ENCODE measurements at places on chromosomes 3 and 15. TPM values are rescaled to one million over a fixed set of nuclear protein-coding genes. Genes with fewer than 3 reads are reported as not detected.

GRCh38 chr3:115086344-115086743 lies 60.7 kb downstream of the ZBTB20 start:
- ATAC-seq, result no peak

FANCD2OS gene
- not detected for total RNA-seq

DNA sequence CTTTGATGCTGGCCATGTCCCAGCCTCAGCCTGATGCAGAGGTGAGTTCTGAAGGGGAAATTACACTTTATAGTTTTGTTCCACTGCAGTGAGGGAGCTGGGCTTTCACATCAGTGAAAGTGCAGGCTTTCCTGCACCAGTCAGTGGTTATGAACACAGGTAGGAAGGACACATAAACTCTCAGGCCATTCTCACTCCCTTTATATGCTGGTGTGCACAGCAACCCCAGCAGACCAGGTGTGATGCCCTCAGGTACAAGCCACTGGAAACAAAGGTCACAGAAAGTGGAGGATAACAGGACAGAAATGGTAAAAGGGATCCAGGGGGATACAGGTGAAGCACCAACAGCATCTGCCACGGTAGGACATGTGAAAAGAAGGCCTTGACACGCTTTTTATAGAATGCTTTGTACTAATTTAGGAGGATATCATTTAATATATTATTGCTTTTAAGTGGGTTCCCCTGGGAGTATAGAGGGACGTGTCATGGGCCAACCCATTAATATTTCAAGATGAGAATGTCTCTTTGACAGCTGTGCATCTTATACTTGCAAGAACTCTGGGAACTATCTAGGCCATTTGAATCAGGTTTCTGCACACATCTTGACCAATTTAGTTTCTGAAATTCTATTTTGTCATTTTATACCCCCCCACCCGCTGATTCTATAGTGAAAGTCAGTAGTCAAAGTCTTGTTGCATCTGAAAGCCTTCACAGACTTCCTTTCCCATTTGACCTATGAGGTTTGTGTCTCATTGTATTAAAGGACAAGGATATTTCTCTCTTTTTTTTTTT lies 25.0 kb upstream of the BLM start:
- ATAC-seq, result no peak

MLF1 gene
- 20.1 TPM for total RNA-seq

DNA sequence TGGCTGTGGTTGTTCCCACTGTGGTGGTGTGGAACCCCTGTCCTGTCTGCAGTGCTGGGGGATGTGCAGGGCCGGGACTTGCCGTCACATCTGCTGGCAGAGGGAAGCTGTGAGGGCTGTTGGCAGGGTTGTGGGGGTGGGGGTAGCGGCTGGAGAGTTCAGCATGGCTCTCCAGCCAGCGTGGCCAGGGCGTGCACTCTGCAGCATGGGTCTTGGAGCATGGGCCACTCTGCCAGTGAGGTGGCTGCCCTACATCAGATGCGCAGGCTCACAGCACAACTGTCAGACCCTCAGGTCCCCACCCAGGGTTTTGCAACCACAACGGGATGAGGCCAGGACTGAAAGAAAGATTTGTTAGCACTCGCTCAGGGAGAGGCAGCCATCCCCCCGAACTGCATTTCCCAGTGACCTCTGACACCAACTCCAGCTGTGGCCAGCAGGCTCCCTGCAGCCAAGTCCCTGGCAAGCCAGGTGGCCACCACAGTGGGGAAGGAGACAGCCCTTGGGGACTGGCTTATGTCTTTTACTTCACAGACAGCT lies 237.7 kb upstream of the LYSMD4 start:
- no peak for ATAC-seq

DNA sequence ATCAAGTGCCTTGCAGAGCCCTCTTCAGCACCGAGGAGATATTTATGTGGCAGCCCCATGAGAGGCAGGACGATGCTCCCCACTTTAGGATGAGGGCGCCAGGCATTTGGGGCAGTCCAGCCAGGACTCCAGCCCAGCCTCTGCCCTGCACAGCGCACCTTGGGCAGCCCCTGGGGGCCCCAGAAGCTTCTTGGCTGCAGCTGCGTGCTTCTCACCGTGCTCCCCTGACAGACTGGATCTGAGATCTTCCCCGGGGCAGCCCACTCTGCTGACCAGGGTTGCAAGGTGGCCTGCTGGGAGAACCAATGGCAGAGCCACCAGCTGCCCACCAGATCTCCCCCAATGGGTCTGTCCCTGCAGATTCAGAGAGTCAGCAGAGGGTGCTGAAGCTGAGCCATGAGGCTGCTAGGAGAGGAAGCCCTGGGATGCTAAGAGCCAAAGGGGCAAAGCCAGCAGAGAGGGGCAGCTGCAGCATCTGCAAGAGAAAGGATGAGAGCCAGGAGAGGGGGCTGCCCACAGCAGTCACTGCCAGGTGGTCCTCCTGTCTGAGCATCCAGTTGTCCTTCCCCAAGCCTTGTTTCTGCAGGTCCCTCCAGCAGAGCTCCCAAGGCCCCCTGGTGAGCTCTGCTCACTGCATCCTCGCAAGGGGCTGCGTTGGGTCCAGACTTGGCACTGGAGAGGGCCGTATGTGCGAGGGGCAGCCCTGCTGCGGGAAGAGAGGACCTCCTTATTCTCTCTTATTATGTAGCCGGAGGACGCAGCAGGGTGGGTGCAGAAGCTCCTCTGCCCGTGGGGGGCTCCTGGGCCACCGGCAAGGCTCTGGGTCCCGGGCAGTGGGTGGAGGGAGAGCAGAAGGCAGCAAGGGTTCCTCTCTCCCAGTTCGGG lies 14.7 kb upstream of the KLF13 start:
- ATAC-seq, result no peak

LRTM1 gene
- not detected for total RNA-seq

- no peak for ATAC-seq
Measured at GRCh38 chr3:50100956-50101845, 12.5 kb downstream of the RBM5 start.

GRCh38 chr3:175941352-175941751 lies 1082.2 kb downstream of the NAALADL2 start:
- ATAC-seq, result peak; percentile 55

Measured in gastroesophageal sphincter (tissue), 4 donors.